ENCODE measurements at places on chromosomes 1 and 21.

GRCh38 chr1:88697503-88697902, 13.4 kb downstream of the PKN2 start:
- no peak for DNase-seq

GRCh38 chr1:114195819-114196218, 42.1 kb upstream of the SYT6 start:
- no peak for DNase-seq

GRCh38 chr1:91120936-91121335, 99.1 kb upstream of the ZNF644 start:
- DNase-seq = no peak

DNA sequence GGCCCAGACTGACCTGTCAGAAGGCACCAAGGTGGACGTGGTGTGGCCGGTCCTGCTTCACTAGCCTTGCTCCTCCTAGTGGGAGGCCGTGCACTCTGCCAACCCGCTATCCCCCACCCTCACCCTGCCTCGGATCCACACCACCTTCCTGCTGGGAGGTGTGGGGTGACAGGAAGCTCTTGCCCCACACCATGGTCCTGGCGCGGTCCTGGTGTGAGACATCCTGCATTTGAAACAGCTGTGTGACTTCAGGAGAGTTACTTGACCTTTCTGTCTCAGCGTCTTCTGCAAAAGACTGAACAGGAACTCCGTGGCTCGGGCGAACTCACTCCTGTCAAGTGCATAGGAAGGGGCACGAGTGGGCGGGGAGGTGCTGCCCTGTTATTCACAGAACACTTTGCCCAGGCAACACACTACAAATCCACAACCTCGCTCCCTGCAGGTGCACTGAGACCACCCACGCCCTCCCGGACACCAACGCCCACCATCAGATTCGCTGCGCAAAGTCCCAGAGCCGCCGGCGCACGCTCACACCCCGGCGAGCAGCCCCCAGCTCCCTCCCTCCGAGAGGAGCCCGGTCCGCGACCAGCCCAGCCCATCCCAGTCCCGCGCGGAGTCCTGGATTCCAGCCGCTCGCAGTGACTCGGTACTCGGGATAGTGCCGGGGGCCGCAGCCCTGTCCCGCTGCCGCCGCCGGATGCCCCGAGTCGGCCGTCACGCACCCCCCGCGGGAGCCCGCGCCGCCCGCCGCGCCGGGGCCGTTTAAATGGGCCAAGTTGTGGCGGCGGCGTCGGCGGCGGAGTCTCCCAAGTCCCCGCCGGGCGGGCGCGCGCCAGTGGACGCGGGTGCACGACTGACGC, at the start of gene SAMD11:
SAMD11 (plus strand) TSS at position 793 of the 860 bp plus-strand sequence. CDS start 509 bp downstream, outside the sequence.
- no peak for DNase-seq

- no peak for DNase-seq
Measured at GRCh38 chr1:246032984-246033383, 474.1 kb downstream of the SMYD3 start.

DNA sequence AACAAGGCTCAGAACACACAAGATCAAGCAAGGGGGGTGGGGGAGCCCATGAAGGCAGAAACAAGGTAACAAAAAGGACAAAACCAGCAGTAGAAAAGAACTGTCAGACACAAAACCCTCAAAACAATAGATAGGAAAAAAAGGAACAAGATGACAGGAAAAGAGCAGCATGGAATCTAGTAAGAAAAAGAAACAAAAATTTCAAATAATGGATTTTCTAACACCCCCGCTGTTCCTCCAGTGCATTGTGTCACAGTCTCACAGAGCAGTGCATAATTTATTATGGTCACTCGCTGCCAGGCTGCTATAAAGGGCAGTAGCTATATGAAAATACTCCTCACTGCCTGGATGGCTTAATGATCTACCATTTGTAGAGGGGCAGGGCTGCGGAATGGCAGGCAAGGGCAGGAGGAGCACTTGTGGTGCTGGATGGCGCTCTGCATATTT, 567.9 kb downstream of the DPYD start:
- no peak for DNase-seq

DNA sequence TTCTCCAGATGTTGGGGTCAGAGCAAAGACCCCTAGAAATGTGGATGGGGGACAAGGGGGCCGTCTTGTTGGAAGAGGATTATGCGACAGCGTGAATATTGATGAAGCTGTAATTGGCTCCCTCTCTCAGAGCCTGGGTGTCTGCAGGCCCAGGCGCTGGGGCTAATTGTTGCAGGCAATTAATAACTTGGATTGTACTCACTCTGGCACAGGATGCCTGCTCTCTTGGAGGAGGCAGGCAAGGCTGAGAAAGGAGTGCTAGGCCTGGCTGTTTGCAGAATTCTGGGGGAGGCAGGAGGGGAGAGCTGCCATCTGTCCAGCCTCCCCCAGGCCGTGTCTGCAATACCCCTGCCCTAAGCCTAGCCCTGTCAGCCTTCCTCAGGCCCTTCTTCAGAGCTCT, 4.1 kb upstream of the DISP3 start:
- DNase-seq = no peak

- no peak for DNase-seq
Measured at GRCh38 chr1:4124631-4125145, 224.6 kb upstream of the C1orf174 start.

- DNase-seq = no peak
Measured at GRCh38 chr1:201686714-201687455, 142.1 kb upstream of the IPO9 start.

GRCh38 chr1:23598424-23598823, 39.1 kb upstream of the ID3 start:
- no peak for DNase-seq

- DNase-seq = no peak
Measured at GRCh38 chr1:179941454-179941853, 13.2 kb upstream of the CEP350 start.

DNA sequence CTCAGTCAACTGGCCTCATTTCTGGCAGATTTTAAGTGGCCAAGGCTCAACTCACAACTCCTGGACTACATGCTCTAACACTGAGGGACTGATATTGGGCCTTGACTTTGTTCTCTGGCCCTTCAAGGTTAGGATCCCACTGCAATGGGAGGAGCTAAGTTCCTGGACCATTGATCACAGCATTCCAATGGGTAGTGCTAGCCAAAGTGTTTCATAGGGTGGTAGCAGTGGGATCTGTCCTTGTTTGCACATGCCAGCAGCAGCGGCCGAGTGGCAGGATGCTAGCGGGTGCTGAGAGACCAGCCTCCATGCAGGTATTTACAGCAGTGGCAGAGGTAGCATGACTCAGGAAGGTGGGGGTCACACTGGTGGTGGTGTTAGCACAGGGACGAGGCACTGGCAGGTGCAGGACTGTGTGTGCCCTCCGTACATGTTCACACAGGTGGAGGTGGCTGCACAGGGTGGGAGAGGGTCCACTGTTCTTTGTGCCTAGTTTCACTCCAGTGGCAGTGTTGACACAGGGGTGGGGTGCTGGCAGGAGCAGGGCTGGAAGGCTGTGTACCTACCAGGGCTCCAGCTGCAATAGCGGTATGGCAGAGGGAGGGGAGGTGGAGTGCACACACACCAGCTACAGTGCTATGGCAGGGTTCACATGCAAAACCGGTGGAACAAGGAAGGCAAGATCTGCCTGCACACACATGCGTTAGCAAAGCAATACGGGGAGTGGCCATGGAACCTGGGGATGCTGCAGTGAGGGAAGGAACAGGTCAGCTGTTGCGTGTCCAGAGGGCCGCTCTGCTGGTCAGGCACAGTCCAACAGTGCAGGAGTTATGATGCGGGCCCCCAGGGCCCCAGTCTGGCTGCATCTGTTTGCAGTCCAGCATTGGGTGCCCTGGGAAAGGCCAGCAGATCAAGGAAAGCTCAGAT, 51.7 kb downstream of the COL24A1 start:
- DNase-seq = no peak

- DNase-seq = no peak
Measured at GRCh38 chr21:21286170-21286798, 288.1 kb downstream of the NCAM2 start.

Data from hematopoietic multipotent progenitor cell treated with erythropoietin and hydrocortisone succinate and interleukin-3 and kit ligand, for 15 days (in vitro differentiated cells).